Fibroblast of skin of right quadriceps (primary cell): ENCODE measurements at places on chromosomes 1 and 21.

DNA sequence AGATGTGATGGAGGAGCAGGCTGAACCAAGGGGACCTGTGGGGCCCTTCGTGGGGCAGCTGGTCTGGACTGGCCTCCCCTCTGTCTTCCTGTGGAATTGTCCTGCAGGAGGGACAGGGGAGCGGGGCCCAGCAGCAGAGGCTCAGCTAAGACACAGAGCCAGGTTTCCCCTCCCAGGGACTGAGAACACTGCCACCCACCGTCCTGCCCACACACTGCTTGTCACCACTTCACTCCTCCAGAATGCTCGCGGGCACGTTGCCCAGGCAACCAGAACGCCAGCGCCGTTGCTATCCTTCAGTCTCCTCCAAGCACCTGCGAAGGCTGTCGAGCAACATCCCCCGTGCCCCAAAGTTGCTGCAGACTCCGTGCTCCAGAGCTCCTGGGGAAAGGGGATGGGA, 46.4 kb downstream of the AJAP1 start:
- DNase-seq = no peak

- no peak for DNase-seq
Observed at GRCh38 chr1:106217765-106218164, 838.7 kb upstream of the PRMT6 start.

- DNase-seq = peak; percentile 59
Observed at GRCh38 chr1:27522432-27523336, 32.7 kb upstream of the WASF2 start.

DNA sequence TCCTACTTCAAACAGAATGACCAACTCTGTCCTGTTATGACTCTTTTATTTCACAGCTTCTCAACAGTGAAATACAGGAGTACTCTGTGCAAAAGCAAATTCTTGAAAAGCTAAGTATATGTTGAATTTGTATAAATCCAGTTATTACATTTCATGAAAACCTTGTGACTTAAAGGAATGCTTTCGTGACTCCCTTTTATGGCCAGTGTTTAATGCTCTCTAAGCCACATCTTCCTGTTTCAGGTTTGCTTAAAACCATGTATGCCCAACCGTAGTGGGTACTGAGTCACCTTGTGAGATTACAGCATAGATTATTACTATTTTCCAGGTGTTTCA, 40.2 kb upstream of the KIF1B start:
- no peak for DNase-seq

- DNase-seq = no peak
Observed at GRCh38 chr1:202250982-202251381, 57.4 kb downstream of the LGR6 start.

DNA sequence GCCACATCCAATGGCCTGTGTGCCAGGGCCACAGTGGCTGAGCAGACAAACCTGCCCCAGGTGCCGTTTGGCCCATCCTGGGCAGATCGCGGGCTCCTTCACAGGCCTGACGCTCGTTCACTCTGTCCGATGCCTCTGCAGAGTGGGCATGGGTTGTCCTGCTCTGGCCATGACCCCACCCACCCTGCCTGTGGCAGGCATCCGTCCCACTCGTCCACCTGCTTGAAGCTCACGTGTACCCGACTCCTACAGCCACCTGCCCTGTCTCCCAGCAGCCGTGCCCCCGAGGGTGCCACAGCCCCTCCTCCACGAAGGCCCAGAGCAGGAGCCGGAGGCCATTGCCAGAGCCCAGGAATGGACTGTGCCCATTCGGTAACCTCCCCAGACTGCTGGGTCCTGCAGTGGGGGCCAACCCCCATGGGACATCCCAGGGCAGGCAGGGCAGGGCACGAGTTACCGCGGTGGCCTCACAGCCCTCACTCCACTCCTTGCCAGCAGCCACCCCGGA, 41.9 kb downstream of the TRIM11 start:
- DNase-seq = no peak

DNA sequence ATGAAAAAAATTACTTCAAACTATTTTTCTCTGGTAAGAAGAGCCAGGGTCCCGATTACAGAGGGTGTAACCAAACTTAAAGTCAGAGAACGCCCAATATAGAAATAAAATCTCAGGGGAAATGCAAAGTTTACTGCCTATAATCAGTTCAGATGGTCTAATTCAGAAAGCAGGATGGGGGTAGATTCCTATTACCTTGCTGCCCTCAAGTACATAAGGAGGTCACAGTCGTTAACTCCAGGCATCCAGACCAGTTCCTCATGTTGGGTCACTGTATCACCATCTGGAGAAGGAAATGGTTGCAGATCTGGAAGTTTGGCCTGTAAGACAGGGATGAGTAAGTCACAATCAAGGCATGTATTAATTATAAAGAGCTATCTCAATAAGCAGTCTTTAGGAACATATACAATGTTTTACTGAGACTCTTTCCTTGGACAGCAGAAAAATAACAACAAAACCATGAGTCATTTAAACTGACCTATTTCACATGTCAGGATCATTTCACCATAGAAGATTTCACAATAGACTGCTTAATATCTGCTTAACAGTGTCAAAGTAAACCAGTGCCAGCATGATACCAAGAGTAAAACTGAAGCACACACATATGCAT, 179.4 kb downstream of the SLC45A1 start:
- DNase-seq = peak; percentile 42

DNA sequence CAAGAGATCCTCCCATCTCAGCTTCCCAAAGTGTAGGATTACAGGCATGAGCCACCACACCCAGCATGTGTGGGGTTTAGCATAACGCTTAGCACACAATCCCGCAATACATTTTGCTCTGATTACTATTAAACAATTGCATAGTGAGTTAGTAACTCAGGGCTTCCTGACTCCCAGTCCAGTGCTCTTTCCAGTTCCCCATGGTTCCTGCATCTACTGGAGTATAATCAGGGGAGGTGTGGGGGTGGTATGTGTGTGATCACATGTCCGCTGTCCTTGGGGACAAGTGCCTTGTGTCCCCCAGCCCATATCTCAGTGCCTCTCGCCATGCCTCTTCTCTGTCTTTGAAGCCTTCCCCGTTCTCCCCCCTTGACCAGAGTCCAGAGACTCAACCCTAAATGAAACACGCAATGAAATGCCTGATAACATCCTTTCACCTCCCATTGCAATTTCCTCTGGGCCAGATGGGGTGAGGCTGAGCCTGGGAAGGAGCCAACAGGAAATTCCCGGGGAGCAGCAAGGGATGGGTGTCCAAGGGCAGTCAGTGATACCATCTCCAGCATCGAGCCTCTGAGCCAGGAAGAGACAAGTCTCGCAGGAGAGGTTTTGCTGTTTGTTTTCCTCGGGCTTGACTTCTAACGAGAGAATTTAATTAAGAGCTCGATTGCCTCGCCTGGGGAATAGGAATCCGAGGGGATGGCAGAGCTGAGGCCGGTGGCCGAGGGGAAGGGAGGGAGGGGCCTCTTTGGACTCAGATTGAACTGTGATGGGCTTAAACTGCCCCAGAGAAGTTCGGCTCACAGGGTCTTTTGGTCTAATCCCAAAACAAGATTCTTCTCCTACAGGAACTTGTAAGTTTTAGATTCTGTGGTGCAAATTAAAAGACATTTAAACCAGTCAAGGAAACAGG, 7.7 kb upstream of the HTR1D start:
- peak; percentile 75 for DNase-seq

DNA sequence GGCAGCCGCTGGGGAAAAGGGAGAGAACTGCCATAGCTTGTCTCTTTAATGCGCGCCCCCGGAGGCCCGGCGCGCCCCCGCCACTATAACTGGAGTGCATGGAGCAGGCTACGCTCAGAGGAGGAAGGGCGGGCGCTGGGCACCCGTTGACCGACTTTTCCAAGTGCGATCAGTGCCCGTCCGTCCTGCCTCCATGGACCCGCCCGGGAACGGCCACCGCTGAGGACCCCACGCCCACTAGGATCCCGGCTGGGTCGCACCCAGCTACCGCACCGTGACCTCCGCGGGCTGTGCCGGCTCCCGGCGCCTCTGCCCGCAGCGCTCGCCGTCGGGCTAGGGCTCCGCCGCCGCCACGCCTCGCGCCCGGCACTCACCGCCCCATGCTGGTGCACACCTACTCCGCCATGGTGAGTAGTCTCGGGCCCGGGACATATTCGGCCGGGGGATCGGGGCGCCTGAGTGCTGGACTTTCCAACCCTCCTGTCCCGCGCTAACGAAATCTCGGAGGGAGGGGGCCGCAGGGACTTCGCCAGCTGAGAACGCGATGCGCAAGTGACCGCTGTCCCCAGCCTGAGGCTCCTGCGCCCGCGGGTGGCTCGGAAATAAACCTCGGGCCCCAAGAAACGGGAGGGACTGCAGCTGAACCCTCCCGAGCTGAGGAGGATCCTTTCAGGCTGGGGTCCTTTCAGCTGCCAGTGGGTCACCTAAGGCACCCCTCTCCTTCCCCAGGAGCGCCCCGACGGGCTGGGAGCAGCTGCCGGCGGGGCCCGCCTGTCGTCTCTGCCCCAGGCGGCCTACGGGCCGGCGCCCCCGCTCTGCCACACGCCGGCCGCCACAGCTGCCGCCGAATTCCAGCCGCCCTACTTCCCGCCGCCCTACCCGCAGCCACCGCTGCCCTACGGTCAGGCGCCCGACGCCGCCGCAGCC, at the start of gene TFAP2E:
TFAP2E (plus strand) TSS at position 117 of the 927 bp plus-strand sequence; CDS start at position 381, 264 bp downstream.
- no peak for DNase-seq

GRCh38 chr1:41496080-41497055, 11.9 kb upstream of the EDN2 start:
- DNase-seq = peak; percentile 91

DNA sequence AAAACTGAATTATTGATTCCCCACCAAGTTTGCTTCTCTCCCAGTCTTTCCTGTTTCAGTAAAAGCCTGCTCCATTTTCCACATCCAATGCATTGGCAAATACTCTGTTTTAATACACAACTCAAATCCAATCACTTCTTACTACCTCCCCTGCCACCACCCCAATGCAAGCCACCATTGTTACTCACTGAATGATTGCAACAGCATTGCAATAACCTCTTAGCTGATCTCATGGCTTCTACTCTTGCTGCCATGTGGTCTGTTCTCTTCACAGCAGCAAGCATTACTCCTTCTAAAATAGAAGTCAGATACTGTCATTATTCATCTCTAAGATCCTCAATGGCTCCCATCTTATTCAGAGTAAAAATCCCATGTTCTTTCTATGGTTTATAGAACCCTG, 123.4 kb downstream of the ATP6V1G3 start:
- peak; percentile 17 for DNase-seq

DNA sequence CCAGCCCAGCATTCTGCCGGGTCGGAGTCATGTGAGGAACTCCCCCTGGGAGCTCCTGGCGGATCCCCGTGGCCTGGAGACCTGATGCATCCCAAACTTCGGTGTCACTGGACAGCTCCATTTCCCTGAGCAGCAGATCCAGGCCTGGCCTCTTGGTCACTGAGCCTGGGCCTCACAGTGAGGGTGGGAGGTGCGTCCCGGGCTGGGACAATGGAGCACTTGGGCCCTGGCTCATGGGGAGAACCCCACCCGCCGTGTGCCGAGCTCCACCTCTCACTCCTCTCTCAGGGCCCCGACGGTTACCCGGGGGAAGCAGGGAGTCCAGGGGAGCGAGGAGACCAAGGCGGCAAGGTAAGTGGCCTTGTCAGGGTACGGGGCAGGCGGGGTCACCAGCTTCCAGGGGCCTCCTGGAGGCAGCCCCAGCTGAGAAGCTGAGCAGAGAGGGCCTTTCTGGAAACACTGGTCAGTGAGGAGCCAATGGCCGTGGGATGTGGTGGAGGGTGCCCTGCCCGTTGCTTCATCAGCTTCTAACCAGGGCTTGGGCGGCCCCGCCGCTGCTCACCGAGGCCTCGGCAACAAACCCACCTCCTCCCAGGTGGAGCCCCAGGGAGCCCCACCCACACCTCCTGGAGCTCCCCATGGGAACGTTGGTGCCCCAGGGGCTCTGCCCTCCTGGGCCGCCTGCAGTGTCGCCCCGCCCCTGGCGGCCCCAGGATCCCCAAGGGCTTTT, 19.8 kb downstream of the COL6A2 start:
- DNase-seq = no peak

GRCh38 chr1:36115200-36115669, 9.8 kb downstream of the COL8A2 start:
- DNase-seq = peak; percentile 81

GRCh38 chr1:115654663-115655305, 13.0 kb downstream of the VANGL1 start:
- peak; percentile 24 for DNase-seq

DNA sequence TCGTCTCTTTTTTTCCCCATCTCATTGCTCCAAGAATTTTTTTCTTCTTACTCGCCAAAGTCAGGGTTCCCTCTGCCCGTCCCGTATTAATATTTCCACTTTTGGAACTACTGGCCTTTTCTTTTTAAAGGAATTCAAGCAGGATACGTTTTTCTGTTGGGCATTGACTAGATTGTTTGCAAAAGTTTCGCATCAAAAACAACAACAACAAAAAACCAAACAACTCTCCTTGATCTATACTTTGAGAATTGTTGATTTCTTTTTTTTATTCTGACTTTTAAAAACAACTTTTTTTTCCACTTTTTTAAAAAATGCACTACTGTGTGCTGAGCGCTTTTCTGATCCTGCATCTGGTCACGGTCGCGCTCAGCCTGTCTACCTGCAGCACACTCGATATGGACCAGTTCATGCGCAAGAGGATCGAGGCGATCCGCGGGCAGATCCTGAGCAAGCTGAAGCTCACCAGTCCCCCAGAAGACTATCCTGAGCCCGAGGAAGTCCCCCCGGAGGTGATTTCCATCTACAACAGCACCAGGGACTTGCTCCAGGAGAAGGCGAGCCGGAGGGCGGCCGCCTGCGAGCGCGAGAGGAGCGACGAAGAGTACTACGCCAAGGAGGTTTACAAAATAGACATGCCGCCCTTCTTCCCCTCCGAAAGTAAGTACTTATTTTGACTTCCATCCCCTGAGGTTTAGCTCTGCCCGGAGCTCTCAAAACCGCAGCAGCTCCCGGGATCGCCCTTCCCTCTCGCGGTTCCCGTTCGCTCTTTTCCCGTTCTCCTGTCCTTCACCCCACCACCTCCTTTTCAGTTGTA, 1.5 kb downstream of the TGFB2 start:
- no peak for DNase-seq

- DNase-seq = peak; percentile 56
Observed at GRCh38 chr21:18499761-18500376, 96.3 kb upstream of the TMPRSS15 start.

DNA sequence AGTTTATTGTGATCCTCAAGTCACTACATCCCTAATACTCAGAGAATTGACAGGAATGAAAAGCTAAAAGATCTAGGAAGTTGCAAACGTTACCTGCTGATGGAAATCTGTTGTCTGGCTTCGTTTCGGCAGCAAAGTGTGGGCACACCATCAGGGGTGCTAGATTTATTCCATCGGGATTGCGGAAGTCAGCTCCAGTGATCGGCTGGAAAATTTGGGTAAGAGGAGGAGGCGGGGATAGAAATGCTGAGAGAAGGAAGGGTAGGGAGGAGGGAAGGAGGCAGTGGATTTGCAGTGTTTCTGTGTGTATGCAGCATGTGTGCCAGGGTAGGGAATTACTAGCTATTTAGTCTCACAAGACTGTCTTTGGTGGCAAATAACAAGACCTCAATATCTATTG, at the start of gene CTSK:
CTSK (minus strand) TSS at position 140 of the 400 bp plus-strand sequence. CDS start 1,455 bp downstream, outside the sequence.
- peak; percentile 42 for DNase-seq

- peak; percentile 64 for DNase-seq
Observed at GRCh38 chr1:17875882-17876280, 120.7 kb downstream of the ACTL8 start.

- no peak for DNase-seq
Observed at GRCh38 chr1:63321785-63322113, 618 bp upstream of the FOXD3 start.
